ENCODE measurements at places on chromosomes 11 and 22. TPM values are rescaled to one million over a fixed set of nuclear protein-coding genes. Genes with fewer than 3 reads are reported as not detected.

GRCh38 chr11:75582895-75583717, 21.1 kb downstream of the SERPINH1 start:
- peak; percentile 49 for DNase-seq

- no peak for DNase-seq
Measured at GRCh38 chr11:123145661-123146060, 49.4 kb downstream of the CLMP start.

- DNase-seq: no peak
Measured at GRCh38 chr22:20149257-20150250, 1.3 kb downstream of the CCDC188 start.

GRCh38 chr11:123469089-123469488, 39.0 kb downstream of the GRAMD1B start:
- DNase-seq: no peak

Gene GAL3ST1
- 0.38 TPM for total RNA-seq

DNA sequence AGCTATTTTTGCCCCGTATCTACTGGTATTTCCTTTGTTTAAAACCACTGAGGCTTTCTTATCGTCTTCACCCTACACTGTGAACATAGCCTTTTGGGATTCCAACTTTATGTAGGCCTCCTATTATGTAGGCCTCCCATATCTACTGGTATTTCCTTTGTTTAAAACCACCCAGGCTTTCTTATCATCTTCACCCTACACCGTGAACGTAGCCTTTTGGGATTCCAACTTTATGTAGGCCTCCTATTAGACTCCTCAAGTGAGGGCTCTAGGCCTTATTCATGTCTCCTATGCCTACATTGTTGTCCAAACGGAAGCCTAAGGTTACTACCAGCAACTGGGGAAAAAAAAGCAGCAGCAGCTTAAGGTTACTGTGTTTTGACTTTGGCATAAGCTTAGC, 23.7 kb downstream of the CEP295 start:
- DNase-seq: no peak

DNA sequence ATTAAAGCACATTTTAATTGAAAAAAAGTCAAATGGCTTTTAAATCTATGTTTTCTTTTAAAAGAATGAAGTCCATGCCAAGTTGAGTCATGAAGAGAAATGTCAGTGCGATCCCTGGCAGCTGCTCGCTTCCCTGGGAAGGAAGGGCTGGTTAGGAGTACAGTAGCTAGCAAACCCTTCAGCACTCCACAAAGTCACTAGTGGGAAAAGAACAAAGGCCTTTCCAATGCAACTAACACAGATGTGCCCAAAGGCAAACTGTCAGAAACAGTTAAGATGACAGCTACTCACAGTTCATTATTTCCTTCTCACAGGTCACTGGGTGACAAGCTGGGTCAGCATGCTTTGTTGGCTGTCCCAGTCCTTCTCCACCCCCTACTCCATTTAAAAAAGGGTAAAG, 308.7 kb downstream of the DCDC1 start:
- no peak for DNase-seq

Gene GRIA4
- total RNA-seq: not detected

All from activated T-cell treated with anti-CD3 and anti-CD28 coated beads, Interleukin-2, amount 50 U/mL, for 4 hours (primary cell).